ENCODE measurements at places on chromosomes 6 and 20. TPM values are rescaled to one million over a fixed set of nuclear protein-coding genes. Genes with fewer than 3 reads are reported as not detected.

DEFB128 gene
- not detected for total RNA-seq

TCP11 gene
- total RNA-seq, result not detected

DNA sequence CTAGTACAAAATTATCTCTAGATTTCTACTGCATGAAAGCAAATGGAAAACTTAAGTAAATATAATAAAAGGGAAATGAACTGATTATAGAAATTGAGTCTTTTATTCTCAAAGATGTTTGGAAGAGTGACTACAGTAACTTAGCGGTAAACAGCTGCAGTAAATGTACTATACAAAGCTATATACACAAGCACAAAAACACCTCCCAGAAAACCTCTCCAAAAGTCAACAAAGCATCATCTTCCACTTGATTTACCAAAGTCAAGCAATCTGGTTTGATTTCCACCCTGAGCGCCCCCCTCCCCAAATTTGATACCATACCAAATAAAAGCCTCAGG is 142.1 kb upstream of the SHLD1 start:
- no peak for DNase-seq

COL20A1 gene
- not detected for total RNA-seq

- no peak for DNase-seq
Measured at GRCh38 chr6:114276783-114277182, 66.0 kb downstream of the HS3ST5 start.

DNA sequence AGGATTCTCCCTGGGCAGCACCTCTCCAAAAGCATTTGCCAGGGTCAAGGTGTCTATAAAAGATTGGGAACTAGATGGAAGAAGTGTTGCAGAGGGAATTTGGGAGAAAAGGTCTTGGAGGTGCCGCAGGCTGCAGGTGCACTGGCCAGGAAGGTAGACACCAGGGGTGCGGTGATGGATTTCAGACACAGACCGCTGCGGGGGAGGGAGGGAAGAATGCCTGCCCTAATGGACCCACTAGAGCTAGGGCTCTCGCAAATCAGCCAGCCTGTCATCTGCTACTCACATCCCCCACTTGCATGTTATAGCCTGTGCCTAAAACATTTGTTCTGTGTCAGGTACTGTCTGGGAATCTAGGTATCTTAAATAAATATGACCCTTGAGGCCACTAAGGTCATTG is 193.6 kb upstream of the SLC24A3 start:
- no peak for DNase-seq

BNIP5 gene
- total RNA-seq, result not detected

PAQR8 gene
- total RNA-seq, result 8.2 TPM

- DNase-seq, result no peak
Measured at GRCh38 chr20:44897133-44897532, 11.6 kb downstream of the YWHAB start.

FAM83C gene
- not detected for total RNA-seq

GRCh38 chr6:36738108-36738507 is 40.5 kb downstream of the RAB44 start:
- DNase-seq, result no peak

GRCh38 chr6:34695729-34696188 is 808 bp downstream of the ILRUN start:
- no peak for DNase-seq

GRCh38 chr6:81172056-81172740 is 580.3 kb downstream of the TENT5A start:
- peak; percentile 32 for DNase-seq

- DNase-seq, result no peak
Measured at GRCh38 chr6:30938730-30939129, 2.0 kb upstream of the MUCL3 start.

DNA sequence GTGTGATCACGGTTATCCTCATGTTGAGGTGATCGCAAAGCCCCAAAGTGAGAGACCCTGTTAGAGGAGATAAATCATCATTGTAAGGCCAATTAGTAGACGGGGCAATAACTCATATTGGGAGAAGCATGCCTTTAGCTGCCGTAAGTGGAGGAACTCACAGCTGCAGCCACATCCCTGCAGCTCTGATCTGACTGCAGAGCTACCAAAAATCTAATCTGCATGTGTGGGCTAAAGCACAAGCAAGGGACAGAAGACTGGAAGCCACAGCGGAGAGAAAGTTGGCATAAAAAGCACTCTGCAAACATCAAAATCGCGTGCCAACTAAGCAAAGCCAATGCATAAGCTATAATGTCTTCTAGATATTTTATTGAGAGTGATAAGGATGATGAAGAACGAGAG is 79.8 kb downstream of the TBC1D7 start:
- no peak for DNase-seq

GRCh38 chr6:57162516-57162915 is 9.6 kb upstream of the BAG2 start:
- no peak for DNase-seq

FAM162B gene
- 0.23 TPM for total RNA-seq

SPATA2 gene
- 5.3 TPM for total RNA-seq

PPP1R16B gene
- total RNA-seq, result not detected

DNA sequence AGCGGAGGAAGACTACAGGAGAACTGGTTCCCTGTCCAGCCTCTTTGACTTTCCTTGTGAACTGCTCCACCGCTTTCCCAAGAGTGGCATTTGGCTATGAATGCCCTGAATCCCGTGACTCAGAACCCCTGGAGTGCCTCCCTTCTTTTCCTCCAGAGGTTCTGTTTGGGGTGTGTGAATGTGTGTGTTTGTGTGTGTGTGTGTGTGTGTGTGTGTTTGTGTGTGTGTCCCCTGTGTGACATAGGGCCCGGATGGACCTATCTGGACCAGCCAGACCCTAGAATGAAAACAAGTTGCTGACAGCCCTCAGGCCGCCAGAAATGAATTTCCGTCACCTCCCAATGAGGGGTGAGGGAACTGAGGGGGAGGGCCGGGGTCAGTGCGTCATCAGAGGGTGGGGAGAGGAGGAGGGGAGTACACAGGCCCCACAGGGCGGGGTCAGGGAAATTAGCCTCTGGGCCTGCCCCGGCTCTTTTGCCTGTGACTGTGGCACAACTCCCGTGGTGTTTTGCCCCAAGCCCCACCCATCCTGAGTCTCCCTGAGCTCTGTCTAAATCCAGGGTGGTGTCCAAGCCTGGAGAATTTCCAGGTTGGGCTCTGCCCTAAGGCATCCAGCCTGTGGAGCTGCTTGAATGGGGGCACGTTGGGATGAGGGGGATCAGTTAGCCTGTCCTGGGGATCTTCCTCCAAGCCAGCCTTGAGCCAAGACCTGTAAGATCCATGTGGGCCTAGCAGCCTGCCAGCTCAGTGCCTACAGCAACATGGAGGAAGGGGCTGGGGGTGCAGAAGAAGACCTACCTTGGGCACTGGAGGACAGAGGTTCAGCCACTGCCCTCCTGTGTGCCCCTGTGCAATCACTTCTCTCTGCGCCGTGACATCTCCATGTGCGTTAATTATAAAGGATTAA is 15.2 kb upstream of the MRPS18A start:
- peak; percentile 53 for DNase-seq

C6orf15 gene
- total RNA-seq, result 0.29 TPM

MUC22 gene
- 0.06 TPM for total RNA-seq

SLPI gene
- total RNA-seq, result 68.1 TPM

CALHM6 gene
- total RNA-seq, result 0.35 TPM

All from epithelial cell of proximal tubule (primary cell).